ENCODE measurements at places on chromosomes 13 and 19.

DNA sequence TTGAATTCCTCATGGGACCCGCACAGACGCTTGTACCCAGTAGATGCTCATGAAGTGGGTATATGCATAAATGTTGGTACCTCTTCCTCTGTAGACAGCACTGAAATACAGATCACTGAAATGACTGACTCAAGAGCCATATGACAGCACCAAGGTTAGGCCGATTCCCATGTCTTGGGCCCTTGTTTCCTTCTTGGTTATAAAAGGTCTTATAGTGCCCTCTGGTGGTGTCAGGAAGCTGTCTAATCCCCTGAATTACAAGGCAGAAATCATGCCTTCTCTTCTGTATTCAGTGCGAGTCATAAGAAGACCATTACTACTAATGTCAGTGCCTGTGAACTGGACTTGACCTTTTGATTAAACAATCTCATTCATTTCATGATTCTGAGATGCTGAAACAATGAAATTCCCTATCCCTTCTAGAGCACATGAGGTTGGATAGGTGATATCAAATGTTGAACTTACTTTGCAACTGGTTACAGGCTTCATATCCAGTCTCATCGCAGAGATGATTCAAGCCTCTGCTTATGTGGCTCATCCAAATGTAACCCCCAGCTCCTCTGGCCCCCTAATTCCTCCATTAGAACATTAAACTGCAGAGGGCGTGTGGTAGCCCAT, 59.7 kb downstream of the SPATA13 start:
- DNase-seq = no peak

- no peak for DNase-seq
These were observed 63.7 kb upstream of the TPM4 start for GRCh38 chr19:16012552-16012951.

- DNase-seq = no peak
These were observed 388.0 kb downstream of the LMO7 start for GRCh38 chr13:76024151-76024550.

- no peak for DNase-seq
These were observed 10.9 kb downstream of the SETDB2 start for GRCh38 chr13:49455007-49455398.

DNA sequence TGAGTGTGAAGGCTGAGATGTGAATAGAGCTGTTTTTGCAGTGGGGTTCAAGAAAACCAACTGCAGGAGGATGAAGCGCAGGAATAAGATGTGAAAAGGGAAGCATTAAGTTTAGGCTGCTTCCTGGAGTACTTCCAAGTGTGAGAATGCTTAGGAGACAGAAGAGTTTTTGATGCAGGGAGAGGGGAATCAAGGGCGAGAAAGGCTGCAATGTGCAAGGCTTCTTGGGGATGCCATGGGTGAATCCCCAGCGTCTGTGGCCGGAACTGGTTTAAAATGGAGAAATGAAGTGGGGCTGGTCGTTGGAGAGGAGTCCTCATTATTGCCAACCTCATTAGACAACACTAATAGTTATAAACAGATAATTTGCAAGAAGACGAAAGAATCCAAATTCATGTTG, 764.9 kb downstream of the LIG4 start:
- no peak for DNase-seq

DNA sequence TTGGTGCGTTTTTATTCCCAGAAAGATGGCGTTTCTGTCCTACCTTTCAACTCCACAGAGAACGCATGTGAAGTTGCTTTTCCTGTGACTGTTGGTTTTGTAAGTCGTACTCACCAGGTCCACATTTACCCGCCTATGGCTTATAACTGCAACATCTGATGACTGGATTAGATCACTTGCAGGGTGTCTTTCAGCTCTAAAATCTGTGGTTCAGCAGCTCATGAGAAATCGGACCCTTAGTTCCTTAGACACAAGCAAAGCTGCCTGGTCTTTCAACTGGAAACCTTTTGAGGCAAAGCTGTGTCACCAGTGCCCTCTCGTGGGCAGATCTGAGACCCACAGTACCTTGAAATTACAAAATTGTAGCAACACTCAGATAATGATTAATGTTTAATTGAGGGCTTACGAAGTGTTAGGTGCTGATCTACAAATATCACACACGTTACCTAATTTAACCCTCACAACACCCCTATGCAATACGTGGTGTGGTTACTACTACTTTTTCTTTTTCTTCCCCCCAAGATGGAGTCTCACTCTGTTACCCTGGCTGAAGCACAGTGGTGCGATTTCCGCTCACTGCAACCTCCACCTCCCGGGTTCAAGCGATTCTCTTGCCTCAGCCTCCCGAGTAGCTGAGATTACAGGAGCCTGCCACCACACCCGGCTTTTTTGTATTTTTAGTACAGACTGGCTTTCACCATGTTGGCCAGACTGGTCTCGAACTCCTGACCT, 65.4 kb downstream of the RUBCNL start:
- DNase-seq = no peak

DNA sequence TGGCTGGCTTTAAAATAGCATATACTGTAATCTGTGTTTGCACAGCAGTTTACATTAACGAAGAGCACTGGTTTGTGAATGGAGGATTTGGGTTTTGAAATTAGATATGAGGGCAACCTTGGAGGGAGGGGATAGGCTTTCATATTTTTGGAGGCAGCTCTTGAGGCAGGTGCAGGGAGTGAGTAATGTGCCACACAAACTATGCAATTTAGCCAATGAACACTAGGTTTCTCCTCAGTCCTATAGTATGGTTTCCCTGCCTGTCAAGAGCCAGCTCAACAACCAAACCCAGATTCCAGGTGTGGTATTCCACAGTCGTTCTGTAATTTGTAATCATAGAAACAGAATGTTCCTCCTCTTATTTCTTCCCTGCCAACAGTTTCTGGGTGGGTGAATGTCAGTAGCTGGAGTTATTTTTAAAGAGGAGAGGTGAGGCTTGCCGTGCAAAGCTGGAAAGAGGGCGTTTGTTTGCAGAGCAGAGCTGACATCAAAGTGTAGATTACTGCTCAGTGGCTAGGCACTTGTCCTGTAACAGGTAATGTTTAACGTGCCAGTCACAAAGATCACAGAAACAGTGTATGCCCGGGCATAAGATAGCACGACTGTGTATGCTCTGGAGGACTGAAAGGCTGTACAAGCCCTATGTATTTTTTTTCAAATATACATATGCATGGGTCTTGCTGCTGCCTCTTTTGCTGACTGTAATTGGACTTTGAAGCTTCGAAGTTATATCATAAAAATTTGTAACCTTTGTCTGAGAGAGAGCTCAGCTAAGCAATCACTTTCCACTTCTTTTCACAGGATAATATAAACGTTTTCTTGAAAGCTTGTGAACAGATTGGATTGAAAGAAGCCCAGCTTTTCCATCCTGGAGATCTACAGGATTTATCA, 124.2 kb downstream of the LMO7 start:
- no peak for DNase-seq

- no peak for DNase-seq
These were observed 13.2 kb downstream of the DIAPH3 start for GRCh38 chr13:60150538-60150937.

DNA sequence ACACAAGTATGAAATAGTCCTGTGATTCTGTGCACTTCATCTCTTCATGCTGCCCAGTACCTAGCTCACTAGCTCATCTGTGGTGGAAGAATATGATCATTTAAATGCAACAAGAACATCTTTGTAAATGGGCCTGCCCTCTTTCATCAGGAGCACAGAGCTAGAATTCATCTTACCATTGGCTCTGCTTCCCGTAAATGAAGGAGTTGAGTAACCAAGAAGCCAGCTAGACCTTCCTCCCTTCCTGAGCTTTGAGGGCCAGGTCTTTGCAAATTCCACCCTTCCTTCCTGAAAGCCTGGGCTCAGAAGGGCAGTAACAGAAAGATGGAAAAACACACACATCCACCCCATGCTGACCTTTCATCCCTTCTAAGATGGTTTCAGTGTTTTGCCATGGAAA, 82.0 kb downstream of the FRY start:
- no peak for DNase-seq

- DNase-seq = no peak
These were observed 13.2 kb downstream of the KLK4 start for GRCh38 chr19:50898018-50898417.

- DNase-seq = no peak
These were observed 543.4 kb downstream of the SUCLA2 start for GRCh38 chr13:47457626-47458025.

DNA sequence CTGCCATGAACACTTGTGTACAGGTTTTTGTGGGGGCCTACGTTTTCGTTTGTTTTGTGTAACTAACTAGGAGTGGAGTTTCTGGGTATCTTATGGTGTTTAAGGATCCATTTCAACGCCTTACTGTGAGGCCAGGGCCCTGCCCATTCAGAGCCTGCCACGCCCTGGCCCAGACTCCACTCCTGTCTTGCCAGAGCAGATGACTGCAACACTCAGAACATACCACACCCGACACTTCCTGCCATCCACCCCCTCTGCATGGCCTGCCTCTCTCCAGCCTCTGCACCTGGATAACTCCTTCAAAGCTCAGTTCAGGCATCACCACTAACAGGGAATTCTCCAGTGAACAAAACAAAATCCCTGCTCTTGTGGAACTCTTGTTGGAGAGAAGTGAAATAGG, 43.2 kb downstream of the RGCC start:
- no peak for DNase-seq

- peak; percentile 78 for DNase-seq
These were observed 70.0 kb downstream of the INSR start for GRCh38 chr19:7224209-7224686.

DNA sequence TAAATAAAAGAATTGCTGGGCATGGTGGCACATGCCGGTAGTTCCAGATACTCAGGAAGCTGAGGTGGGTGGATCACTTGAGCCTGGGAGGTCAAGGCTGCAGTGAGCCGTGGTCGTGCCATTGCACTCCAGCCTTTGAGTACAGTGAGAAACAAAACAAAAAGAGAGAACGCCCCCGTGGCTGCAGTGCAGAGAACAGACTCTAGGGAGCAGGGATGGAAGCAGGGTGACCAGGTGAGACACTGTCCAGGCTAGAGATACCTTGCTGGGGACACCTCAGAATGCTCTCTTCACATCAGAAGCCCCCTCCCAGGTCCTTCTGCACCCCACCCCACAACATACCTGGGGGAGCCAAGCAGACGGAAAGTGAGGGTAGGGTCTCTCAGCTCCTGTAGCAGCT, 24.8 kb downstream of the MAP4K1 start:
- no peak for DNase-seq

- no peak for DNase-seq
These were observed at the start of gene NRTN for GRCh38 chr19:5804516-5805461. Gene NRTN, plus strand, starts transcription at chr19:5805067. Its CDS starts 19,099 bp downstream, at chr19:5824166.

- no peak for DNase-seq
These were observed 107.4 kb upstream of the DOCK9 start for GRCh38 chr13:99085139-99085807.

GRCh38 chr13:34944751-34945150, 2.7 kb downstream of the NBEA start:
- no peak for DNase-seq

DNA sequence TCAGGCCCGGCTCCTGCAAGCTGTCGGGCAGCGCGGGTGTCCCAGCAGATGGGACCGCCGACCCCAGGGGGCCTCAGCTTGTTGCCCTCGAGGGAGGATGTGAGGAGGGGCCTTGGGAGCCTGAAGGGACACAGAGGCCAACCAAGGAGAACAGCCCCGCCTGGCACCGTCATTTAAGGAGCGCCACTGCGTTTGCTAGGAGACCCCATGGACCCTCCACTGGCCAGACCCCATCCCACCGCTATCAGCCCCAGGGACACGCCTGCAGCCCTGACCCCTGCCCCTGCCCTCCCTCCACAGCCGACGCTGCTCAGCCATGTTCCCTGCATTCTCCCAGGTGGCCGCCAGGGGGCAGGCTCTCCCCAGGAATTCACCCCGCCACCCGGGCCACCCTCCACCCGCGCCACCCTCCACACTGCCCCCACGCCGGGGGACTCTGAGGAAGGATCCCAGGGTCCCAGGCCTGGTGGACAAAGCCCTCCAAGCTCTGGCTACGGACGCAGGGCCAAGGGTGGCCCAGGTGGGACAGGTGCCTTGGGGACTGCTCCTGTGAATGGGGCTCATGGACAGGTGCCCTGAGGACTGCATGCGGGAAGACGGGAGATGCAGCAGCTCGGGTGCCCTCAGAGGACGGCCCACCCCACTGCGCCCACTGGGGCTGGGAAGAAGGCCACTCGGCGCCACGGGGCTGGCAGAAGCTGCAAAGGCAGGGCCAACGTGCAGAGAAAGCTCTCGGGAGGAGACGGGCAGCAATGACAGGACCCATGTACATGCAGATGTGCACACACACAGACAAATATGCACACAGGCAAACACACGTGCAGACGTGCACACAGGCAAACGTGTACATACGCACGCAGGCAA, 34.4 kb downstream of the PIP5K1C start:
- no peak for DNase-seq

GRCh38 chr19:33450689-33451088, 70.9 kb downstream of the PEPD start:
- DNase-seq = no peak

DNA sequence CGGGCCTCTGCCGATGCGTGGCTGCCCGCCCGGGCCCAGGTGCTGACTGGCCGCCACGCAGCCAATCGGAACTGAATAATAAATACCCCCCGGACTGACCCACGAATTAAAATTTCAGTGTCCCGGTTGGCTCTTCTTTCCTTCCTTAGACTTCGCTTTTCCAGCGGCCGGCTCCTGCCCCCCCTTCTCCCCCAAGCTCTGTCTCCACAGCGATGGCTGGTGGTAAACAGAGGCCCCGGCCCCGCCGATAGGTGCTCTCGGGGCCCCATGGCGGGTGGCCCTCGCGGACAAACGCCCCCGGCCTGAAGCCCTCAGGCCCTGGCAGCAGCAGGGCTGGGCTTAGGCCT, 2.6 kb downstream of the ZBTB7A start:
- DNase-seq = no peak

DNA sequence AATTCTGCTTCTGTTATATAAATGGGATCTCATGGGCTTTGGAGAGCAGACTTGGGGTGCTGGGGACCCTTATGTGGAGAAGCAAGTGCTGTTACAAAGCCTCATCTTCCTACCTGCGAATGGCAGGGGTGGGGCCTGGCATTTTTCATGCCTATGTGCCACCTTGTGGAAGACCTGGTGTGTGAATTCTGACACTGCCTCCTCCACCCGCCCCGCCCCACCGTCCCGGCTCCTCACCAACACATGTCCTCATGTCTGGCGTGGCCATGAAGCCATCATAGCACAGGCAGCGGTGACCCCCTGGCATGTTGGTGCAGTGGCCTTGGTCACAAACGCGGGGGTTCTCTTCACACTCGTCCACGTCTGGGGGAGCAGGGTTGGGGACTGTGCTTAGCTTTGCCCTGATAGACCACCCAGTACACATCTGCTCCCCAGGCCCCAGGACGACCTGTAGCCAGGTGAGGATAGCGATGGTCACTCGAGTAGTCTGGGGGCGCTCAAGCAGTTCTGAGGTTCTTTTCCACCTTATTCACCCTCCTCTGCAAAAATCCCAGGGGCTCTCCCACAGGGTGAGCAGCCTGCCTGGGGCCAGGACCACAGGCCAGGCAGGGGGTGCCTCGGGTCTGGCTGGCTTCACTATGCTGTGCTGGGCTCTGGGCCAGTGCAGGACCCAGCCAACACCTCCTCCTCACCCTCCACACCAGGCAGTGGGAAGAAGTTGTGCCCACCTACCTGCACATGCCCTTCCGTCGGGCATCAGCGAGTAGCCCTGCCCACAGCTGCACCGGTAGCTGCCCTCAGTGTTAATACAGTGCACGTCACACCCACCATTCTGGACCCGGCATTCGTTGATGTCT, 32.7 kb downstream of the FBN3 start:
- no peak for DNase-seq
